Hematopoietic multipotent progenitor cell treated with erythropoietin and hydrocortisone succinate and interleukin-3 and kit ligand, for 4 days (in vitro differentiated cells): ENCODE measurements at places on chromosomes 16 and 17.

DNA sequence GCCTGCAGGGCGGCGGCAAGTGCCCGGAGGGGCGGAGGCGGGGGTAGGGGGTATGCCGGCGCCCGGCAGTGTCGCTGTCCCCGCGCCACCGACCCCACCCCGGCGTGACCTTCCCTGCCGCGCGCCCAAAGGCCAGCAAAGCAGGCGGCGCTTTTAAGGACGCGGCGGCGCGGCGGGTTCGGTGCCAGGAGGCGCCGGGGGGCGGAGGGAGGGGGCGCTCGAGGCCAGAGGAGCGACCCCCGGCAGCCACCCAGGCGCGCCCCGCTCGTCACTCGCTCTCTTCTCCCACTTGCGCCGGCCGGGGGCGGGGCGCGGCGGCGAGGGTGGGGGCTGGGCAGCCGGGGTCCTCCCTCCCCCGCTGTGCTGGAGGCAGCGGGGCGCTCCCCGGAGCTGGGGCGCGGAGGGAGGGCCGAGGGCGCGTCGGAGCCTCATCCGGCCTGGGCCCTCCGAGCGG lies 8.6 kb upstream of the BAHCC1 start:
- no peak for DNase-seq

- no peak for DNase-seq
Observed at GRCh38 chr17:19928299-19928698, 49.3 kb downstream of the AKAP10 start.

GRCh38 chr16:88283596-88283995 lies 99.2 kb upstream of the ZNF469 start:
- DNase-seq: no peak

DNA sequence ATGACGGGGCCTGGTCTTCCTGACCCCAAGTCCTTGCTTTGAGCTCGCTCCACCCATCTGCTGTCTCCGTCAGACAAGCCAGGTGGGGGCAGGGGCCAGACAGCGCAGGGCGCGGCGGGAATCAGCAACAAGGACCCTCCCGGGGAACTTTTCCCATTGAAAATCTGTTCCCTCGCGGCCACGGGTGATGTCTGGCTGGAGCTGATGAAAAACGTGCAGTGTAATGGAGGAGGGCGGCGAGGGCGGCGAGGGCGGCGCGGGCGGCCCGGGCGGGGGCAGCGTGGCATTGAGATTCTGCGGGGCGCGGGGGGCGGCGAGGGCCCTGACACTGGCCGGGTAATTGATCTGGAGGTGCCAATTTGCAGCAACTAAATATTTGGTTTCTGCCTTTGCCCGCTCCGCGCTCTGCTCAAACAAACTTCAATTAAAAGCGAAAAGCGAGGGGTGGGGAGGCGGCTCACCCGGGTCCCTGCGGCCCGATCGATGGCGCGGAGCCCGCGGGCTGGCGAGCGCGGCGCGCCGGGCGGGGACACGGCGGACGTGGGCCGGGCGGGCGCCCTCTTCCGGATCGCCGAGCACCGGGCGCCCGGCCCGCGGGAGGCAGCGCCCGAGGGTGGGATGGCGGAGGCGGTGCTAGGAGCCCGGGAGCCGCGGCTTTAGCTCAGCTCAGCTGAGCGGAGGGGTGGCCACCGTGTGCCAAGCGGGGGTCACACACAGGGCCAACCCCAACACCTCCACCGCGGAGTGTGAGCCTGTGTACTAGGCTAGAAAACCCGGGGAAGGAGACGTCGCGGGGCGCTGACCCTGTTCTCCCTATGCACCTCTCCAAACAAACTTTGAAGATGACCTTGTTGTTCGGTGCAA lies 32.4 kb downstream of the DCAKD start:
- peak; percentile 73 for DNase-seq

GRCh38 chr17:59139939-59140338 lies 15.0 kb downstream of the SKA2 start:
- peak; percentile 35 for DNase-seq

DNA sequence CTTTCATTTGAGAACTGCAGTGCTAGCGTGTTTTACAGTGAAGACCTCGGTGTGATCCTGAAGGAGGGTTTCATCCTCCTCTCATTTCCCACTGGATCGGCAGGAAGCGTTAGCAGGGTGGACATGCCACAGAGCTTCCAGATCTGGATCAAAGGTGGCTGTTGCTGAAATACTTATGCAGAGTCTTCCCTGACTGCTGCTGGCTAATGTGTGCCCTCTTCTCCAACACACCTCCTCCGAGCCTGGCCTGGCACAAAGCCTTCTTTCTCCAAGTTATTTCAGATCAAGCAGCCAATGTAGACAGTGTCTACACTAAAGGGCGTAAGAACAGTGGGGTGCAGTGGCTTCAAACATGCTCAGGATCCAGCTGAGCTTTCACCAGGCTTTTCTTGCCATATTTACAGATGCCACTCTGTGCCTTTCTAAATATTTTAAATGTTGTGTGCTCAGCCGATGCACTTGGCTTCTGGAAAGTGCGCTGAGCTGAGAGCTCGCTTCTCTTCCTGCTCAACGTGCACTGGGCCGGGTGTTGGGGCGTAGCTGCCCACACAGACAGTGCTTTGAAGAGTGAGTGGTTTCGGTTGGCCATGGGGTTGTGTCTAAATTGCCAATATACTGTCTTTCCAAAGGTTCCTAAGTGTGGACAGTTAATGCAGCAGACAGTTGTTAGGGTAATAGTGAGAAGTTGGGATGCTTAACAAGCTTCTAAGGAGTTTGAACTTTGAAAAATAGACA lies 2.1 kb downstream of the ZNF750 start:
- no peak for DNase-seq

DNA sequence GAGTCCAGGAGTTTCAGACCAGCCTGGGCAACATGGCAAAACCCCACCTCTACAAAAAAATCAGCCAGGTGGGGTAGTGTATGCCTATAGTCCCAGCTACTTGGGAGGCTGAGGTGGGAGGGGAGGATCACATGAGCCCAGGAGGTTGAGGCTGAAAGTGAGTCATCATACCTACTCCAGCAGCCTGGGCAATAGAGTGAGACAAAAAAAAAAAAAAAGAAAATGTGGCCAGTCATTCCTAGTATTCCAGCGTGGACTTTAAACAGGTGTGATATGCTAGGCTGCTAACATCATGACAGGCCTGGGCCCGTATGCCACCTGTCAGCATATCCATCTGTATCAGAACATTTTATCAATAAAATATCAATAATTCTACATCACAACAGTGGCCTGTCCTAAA lies 143.3 kb downstream of the AATF start:
- no peak for DNase-seq

DNA sequence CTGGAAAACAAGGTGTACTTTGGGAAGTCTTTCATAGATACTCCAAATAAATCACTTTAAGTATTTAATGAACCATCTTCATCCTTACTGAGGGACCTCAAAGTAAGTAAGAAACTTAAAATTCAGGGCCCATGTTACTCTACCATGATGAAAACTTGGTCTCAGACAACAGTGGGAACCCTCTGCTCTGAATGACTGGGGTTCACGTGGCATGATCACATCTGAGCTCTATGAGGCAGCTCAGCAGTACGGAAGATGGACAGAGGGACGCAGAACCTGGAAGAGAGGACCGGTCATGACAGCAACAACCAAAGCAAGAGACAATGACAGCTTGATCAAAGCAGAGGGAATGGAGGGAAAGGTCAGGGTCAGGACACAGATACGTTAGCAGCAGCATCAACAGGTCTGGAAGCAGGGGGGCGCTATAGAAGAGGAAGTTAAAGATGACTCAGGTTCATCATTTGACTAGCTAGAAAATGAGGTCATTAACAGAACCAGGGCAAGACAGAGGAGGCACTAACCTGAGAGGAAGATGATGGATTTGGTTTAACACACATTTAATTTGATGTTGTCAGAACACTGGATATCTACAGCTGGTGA lies 9.5 kb downstream of the XPO6 start:
- peak; percentile 46 for DNase-seq

DNA sequence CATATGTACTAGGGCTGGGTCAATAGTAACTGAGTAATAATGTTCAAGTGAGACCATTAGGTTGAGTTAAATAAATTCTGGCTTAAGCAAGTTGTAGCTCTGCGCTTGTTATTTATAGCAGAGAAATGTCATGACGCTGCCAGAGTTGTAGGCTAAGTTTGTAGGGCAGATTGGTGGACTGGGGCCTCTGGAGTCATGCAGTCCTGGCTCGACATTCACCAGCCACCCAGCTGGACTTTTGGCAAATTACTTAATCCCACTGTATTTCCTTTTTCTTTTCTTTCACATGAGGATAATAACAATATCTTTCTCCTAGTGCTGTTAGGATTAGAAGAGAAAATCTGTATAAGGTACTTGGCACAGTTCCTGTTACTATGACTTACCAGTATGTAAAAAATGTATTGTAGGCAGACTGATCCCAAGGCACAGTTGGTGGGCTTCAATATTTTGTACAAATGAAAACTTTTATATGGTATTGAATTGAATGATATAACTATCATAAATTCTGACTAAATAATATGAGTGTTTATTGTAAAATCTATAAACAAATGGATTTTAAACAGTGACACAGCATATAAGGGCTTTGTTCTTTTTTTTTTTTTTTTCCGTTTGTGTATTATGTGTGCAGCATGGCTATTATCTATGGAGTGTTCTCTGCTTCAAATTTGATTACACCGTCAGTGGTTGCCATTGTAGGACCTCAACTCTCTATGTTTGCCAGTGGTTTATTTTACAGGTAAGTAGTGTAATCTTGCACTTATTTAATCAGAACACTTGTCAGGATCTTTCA lies 2.6 kb downstream of the MFSD11 start:
- no peak for DNase-seq

- peak; percentile 73 for DNase-seq
Observed at GRCh38 chr17:28878981-28879380, 18.6 kb downstream of the FLOT2 start.

GRCh38 chr17:78669975-78670518 lies 92.9 kb upstream of the DNAH17 start:
- DNase-seq: no peak

GRCh38 chr17:27588354-27588753 lies 42.6 kb upstream of the LGALS9 start:
- no peak for DNase-seq

GRCh38 chr17:74212913-74213791 lies at the start of gene TTYH2:
Gene TTYH2, plus strand, starts transcription at chr17:74213571. Its CDS starts 17 bp downstream, at chr17:74213588.
- peak; percentile 92 for DNase-seq

- no peak for DNase-seq
Observed at GRCh38 chr17:13160296-13160695, 142.5 kb upstream of the ELAC2 start.

DNA sequence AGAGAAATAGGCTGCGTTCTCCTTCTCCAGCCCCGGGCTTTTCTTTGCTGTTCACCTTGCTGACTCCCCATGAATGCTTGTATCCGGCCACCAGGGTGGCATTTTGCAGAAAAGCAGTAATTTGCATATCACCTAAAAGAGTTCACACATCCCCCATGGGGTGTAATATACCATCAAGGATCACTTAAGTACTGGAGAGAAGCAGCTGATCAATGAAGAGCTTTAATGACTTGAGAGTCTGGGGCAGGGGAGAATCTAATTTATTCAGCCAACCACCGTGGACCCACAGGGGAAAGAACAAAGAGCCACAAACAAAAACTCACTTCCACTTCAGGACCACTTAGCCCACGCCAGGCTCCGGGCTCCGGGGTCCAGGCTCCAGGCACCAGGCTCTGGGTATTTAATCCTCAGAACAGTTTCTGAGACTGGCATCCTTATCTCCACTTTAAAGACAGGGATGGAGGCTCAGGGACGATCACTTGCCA lies 33.9 kb upstream of the SEC14L1 start:
- no peak for DNase-seq

DNA sequence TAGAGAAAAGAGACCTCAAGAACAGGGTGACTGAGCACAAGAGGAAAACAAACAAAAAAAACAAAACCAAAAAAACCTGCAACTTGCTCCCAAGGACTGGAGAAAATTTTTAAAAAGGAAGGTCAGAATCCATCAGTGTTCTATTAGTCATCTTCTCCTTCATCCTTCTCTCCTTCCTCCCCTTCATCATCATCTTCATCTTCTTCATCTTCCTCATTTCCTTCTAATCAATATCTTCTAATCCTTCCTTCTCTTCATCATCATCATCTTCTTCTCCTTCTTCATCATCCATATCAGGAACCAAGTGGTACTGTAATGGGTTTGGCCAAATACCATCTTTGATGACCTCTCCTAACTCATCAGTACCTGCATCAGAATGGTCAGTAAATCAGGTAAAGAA lies 12.2 kb downstream of the HSF5 start:
- DNase-seq: no peak

GRCh38 chr17:4858882-4859260 lies 25.7 kb downstream of the MINK1 start:
- no peak for DNase-seq

DNA sequence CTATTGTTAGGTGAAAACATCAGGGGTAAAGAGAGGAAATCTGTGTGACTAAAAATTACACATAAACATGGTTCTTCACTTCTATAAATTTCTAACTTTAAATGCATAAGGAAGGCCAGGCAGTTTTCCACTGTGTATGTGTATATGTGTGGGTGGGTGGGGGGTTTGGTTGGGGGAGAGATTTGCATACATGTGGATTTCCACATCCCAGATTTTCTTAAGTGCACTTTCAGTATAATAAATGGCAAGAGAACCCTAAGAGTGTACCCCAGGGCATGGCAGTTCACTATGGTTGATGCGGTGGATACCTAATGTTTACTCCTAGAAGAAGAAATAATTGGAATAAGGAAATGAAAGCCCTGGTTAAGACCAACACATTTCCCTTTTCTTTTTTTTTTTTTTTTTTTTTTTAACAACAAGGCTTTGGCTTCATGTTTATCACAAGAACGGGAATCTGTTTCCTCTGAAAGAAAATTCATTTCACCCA lies 451.8 kb upstream of the CCL2 start:
- DNase-seq: no peak

DNA sequence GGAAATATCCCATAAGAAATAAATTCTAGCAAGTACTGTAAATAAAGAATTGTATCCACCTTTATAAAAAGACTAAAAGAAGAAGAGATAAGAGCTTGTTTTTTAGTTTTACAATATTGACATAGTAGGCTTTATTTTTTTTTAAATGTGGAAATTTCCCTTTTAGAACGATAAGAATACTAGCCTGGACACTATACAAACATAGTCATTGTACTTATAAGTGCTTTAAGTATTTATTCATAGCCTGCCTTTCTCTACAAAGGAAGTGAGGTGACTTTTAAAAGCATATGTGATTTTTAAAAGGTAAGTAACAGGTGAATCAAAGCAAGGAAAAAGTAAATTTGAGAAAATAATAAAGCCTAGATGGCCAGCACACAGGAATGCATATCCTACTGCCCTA lies 17.7 kb downstream of the TOX3 start:
- no peak for DNase-seq

GRCh38 chr17:47267354-47267828 lies 13.8 kb downstream of the ITGB3 start:
- DNase-seq: no peak

DNA sequence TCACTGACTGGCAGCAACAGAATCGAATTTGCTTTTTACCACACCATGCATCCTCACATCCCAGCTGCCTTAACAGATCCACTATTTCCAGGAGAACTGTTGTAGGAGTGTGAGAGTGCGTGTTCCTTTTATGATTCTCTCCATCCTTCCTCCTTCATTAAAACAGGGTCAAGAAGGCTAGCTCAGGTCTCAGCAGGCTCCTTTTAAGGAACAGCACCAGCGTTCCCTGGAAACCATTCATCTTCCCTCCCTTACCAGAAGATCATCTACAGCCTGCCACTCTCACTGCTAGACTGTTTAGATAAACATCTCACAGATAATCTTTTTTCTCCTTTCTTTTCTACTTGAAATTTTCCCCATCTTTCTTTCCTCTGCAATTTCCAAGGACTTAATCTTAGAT lies 1531.9 kb upstream of the CDH8 start:
- no peak for DNase-seq

GRCh38 chr17:64024781-64025731 lies 4.6 kb upstream of the ICAM2 start:
- peak; percentile 46 for DNase-seq
